ENCODE measurements at places on chromosomes 5 and 9.

DNA sequence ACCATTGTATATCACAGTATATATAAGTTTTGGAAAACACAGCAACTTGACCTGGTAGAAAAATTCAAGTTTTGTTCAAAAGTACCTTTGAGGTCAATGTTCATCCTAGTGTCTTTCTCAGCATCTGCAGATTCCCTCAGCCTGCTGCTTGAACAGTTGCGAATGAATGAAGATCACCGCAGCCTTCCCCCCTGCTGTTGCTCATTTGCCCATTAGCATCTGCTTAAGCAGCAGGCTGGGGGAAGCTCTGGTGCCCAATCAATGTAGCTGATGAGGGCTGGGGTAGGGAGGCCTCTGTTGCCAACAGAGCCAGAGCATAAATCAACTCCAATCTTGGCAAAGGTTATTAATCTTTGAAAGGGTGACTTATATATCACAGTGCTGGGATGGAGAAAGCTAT is 586.5 kb upstream of the PTPRD start:
- no peak for DNase-seq

- peak; percentile 12 for DNase-seq
Observed at GRCh38 chr9:75148561-75148960, 60.2 kb downstream of the OSTF1 start.

DNA sequence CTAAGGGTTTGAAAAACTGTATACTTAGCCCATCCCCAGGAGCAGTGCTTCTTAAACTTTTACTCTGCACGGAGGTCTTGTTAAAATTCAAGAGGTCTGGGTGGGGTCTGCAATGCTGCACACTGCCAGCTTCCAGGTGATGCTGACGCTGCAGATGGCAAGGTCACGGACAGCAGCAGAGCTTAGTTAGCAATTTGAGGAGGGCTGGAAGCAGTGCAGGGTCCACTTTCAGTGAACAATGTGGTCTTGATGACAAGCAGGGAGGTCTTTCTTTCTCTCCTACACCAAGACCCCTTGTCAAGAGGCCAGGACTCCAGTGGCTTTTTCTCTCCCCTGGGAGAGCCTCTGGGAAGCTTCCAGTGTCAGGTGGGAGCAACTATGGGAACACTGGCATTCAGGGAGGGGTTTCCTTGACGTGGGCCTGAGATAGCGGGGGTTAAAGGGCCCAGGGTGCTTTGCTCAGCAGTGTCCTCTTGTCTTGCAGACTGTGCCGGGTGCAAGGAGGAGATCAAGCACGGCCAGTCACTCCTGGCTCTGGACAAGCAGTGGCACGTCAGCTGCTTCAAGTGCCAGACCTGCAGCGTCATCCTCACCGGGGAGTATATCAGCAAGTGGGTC is 65.0 kb upstream of the AFAP1L1 start:
- DNase-seq: no peak

GRCh38 chr5:113232221-113232620 is 202.6 kb downstream of the TSSK1B start:
- peak; percentile 32 for DNase-seq

GRCh38 chr5:2779459-2779858 is 28.0 kb upstream of the IRX2 start:
- DNase-seq: peak; percentile 35

GRCh38 chr5:82354543-82354942 is 76.4 kb upstream of the RPS23 start:
- no peak for DNase-seq

DNA sequence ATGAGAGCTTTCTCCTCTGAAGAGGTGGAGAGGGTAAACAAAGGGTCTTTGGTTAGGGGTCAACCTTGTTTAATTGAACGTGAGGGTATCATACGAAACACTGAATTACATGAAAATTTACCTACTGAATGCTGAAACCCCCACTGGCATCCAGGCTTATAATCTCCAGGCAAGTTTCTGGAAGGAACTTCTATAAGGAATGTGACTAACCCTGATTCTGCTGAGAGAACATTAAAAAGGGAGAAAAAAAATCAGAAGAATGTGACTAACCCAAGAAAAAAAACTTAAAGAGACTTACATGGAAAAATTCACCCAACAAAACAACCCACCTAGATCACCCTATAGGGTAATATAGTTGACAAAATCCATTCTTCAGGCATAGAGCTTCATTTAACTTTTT is 55.5 kb downstream of the APC start:
- DNase-seq: no peak

DNA sequence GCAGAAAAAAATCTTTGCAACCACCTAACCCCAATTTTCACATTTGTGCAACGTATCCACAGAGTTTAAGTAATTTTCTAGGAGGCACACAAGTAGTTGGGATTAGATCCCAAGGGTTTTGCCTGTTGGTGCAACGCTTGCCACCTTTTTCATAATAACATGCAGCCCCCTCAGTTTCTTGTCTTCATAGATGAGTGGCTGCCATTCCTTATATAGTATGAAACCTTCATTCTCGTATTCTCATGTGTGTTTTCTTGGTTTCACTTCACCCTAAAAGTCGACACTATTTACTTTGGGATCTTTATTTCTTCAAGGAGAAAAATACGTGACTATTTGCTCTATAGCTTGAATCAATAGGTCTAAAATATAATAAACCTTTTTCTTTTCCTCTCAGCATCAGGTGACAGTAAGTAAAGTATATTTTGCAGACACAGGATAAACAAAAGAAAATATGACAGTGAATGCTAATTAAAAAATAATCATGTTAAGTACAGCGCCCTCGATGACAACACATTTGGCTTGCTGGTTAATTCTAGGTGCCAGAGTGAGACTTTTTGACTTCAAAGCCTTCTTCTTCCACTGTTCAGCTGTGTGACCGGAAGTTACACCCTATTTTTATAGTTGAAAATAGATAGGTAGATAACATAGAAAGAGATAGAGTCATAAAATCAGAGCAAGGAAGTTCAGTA is 342.8 kb upstream of the CCNG1 start:
- no peak for DNase-seq

DNA sequence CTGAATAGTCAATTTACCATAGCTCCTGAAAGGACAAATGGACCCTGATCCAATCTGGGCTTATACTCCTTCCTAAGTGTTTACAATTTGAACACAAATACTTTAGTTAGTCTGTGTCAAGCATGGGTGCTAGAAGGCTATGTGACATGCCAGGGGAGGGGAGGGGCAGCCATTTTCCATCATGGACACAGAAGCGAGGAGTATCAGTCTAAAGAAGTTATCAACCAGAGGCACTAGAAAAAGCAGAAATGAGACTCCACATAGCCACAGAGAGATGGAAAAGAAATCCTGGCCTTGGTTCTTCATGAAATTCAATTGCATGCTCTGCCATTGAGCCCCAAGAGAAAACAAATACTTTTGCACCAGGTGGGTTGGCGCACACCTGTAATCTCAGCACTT is 61.8 kb downstream of the NR6A1 start:
- DNase-seq: no peak

GRCh38 chr9:76292658-76293057 is 101.6 kb downstream of the RFK start:
- DNase-seq: no peak

GRCh38 chr5:88860501-88860900 is 22.5 kb downstream of the MEF2C start:
- DNase-seq: no peak

- no peak for DNase-seq
Observed at GRCh38 chr5:141135030-141135717, at the start of gene PCDHB5. Gene PCDHB5, plus strand, starts transcription at chr5:141135206. Its CDS starts 229 bp downstream, at chr5:141135435.

DNA sequence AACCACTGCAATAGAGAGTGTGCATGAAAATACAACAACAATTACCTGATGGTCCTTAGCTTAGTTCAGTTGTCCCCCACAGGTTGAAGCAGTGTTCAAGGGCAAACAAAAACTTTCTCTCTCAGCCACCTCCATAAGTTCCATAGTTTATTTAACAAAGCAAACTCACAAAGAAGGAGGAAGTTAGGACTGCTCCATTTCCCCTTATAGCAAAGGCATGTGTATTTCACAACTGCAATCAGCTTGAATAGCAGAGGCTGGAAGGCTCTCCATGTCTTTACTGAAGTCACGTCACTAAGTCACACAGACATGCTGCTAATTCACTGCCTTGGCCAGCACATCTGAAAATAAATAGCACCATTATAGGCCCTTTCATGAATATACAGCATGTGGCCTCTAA is 43.3 kb downstream of the DOCK8 start:
- no peak for DNase-seq

DNA sequence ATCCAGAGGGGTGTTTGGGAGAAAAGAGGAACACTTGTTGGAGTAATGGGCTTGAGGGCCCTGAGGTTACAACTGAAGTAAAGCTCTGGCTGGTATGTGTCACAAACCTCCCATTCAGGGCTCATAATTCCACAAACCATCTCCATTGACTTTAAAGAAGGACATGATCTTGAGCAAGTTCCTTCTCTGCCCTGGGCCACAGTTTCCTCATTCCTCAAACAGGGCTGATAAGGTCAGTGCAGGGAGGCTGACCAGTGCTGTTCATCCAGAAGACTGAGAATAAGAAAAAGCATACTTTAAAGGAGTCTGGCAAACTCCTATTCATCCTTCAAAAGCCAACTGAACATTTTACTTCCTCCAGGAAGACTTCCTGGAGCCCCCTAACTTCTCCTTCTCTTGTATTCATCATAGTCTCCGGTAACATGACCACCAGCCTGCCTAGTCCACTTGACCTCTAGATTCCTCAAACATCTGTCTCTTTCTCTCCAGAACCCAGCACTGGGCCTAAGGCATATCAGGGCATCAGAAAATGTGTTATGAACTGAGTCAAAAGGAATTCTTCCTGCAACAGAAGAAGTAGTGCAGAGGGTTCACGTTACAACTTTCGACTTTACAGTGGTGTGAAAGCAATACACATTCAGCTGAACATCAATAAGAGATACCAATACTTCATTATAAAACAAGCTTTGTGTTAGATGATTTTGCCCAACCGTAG is 20.7 kb upstream of the PTPN3 start:
- DNase-seq: no peak

All from PC-3 (cell line).